T-helper 17 cell (primary cell): ENCODE measurements at places on chromosomes 5 and 9.

GRCh38 chr9:6024035-6024554, 8.7 kb upstream of the RANBP6 start:
- no peak for DNase-seq

DNA sequence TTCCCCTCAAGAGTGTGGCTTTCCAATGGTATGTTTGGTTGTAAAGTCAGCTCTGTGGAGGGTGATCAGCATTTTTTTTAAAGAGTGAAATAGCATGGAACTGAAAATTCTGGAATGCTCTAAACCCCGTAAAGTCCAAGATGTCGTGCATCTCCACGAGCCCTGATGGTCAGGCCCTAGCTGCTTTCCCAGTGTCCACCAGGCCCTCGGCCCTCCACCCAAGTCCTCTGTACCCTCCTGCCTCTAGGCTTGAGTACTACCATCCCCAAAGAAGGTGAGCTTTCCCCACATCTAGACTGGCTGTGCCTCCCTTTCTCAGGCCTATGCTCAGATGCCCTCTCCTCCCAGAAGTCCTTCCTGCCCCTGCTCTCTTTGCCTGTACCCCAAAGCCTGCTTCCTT, 280.3 kb downstream of the GADD45G start:
- no peak for DNase-seq

DNA sequence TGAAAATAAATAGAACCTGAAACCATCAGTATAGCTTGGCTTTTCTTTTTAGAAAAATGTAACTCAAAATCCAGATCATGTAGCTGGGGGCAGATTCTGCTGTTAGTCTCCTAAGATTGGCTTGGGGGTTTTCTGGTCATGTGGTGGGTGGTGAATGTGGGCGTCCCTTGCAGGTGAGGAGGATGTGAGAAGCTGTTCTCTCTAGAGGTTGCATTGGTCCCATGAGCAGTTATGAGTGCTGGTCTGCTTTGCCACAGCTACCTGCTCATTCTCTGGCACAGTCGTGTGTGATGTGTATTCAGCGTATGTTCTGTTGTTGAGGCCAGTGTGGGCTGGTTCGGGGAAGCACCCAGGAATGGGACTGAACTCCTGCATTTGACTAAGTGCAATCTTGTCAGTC, 466.8 kb downstream of the DIRAS2 start:
- DNase-seq, result no peak

- DNase-seq, result no peak
Observed at GRCh38 chr5:159640446-159640845, 275.8 kb upstream of the ADRA1B start.

DNA sequence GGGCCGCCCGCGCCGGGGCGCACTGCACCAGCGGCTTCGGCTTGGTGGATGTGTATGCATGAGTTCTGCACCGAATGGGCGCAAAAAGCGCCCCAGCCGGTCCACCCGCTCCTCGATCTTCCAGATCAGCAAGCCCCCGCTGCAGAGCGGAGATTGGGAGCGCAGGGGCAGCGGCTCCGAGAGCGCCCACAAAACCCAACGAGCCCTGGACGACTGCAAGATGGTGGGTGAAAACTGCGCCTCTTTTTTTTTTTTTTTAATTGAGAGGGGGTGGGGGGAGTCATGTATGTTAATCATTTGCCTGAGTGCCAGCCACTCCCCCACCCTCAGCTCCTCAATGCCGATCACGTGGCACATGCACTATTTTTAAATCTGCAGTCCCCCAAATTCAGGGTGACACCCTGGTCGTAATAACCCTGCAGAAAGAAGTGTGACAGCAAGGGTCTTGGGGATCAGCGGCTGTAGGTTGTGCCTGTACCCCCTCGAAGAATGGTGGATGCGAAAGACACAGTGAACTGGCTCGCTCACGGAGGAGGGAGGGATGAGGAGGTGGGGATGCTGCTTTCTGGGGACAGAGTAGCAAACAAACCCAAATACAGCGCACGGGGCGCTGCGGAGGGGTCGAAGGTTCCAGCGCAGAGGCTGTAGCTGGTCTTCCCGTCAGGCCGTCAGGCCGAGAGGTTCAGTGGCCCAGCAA, 900 bp downstream of the RGS7BP start:
- DNase-seq, result no peak

DNA sequence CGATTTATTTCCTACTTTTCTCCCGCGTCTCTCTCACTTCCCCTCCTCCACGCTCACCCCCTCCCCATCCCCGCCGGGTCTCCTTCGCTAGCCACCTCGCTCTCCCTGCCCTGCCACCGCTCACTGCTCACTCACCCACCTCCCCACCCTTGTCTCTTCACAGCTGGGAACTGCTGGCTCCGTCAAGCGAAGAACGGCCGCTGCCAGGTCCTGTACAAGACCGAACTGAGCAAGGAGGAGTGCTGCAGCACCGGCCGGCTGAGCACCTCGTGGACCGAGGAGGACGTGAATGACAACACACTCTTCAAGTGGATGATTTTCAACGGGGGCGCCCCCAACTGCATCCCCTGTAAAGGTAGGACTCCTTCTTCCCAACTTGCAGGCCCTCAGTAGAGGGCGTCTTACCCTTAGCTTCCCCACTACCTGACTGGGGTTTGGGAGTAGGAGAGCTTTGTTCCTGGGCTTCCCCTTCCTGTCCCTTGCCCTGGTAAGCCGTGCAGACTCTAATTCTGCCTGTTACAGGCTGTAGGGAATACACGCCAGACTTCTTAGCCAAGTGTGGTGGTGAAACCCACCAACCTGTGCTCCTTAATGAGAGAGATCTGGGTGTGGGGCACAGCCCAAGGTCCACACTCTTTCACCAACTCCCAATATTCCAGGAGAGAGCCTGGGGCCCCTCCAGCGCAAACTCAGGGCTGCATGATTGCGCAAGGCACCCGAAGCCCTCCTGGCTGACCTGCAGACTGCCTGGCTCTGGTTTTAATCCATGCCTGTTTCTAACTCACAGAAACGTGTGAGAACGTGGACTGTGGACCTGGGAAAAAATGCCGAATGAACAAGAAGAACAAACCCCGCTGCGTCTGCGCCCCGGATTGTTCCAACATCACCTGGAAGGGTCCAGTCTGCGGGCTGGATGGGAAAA, 2.5 kb downstream of the FST start:
- no peak for DNase-seq

GRCh38 chr9:130267930-130268329, 2.4 kb downstream of the HMCN2 start:
- DNase-seq, result no peak

DNA sequence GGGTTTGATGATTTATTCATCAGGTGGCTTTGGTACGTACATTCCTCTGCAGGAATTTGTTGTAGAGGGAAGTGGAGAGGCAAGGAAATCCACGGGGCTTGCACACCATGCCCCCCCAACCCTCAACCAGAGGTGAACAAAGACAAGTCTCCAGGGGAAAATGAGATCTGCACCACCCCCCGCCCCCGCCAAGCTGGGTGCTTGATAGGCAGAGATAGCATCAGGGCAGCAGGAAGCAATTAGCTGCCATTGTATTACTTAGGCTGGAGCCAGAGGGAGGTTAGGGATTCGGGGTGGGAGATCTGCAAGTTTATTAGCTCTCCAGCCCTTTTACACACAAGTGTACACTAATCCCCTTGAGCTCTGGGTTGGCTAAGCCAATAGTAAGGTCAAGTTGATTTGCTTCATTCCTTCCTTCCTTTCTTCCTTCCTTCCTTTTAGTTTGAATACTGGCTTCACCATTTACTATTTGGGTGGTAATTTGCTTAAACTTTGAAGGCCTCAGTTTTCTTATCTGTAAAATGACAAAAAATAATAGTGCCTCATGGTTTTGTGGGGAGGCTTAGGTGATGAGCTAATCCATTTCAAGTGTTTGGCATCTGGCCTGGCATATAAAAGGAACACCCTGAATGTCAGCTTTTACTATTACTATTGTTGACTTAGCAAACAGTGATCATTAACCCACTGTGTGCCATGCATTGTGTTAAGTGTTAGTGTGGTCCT, 34.1 kb downstream of the SPRY4 start:
- no peak for DNase-seq

DNA sequence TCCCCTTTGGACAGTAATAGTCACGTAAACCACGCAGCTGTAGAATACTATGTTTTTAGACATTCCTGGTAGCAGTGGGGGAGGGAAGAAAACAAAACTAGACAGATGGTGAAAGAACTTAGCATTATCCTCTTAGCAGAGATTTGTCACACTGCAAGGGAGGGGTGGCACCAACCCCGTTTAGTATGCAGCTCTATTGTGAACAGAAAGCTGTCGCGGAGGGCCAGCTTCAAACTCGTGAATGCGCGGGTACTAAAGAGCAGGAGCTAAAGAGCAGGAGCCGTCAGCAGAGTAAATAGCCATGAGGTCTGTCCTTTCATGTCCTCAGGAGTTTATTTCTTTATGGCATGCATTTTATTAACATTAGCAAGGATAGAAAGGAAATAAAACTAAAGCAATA, 141.9 kb upstream of the SLC12A2 start:
- no peak for DNase-seq

- no peak for DNase-seq
Observed at GRCh38 chr9:115672477-115673316, 480.9 kb upstream of the PAPPA start.

DNA sequence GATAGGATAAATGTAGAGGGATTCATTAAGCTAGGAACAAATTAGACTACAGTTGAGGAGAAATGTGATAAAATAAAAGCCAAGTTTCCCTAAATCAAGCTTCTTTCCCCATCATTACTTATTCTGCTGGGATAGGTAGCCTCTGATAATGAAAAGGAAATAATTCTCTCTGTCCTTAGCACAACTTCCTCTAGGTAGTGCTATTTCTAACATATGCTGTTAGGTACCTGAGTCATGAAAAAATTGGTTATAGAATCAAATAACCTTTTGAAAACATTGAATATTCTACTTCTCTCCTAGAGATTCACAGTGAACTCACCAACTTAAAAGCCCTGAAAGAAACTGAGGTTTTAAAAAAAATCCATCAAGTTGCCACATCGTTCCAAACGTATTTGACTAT, 1793.1 kb downstream of the EFNA5 start:
- no peak for DNase-seq

- DNase-seq, result no peak
Observed at GRCh38 chr5:162842727-162843126, 594.7 kb upstream of the CCNG1 start.

- DNase-seq, result no peak
Observed at GRCh38 chr5:106399391-106399790, 1271.3 kb downstream of the EFNA5 start.

- DNase-seq, result no peak
Observed at GRCh38 chr5:113614191-113614590, 100.7 kb downstream of the YTHDC2 start.

GRCh38 chr5:175772747-175773533, 98.4 kb upstream of the CPLX2 start:
- DNase-seq, result no peak

DNA sequence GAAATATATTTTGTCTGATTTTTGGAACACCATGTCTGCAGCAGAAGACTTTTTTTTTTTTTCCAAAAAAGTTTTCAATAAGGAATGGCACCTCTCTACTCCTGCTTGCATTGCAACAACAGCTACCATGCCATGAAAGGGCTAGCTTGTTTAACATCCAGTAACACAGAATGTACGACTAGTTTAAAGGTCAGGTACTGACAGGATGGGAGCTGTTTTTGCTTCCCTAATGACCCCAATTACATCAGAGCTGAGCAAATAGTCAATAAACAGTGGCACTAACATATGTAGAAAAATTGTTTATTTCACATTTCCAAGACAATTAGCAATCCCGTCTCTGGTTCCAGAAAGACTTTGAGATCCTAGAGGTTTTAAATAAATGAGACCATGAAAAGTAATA, 693.8 kb downstream of the NR2F1-AS1 start:
- DNase-seq, result no peak

DNA sequence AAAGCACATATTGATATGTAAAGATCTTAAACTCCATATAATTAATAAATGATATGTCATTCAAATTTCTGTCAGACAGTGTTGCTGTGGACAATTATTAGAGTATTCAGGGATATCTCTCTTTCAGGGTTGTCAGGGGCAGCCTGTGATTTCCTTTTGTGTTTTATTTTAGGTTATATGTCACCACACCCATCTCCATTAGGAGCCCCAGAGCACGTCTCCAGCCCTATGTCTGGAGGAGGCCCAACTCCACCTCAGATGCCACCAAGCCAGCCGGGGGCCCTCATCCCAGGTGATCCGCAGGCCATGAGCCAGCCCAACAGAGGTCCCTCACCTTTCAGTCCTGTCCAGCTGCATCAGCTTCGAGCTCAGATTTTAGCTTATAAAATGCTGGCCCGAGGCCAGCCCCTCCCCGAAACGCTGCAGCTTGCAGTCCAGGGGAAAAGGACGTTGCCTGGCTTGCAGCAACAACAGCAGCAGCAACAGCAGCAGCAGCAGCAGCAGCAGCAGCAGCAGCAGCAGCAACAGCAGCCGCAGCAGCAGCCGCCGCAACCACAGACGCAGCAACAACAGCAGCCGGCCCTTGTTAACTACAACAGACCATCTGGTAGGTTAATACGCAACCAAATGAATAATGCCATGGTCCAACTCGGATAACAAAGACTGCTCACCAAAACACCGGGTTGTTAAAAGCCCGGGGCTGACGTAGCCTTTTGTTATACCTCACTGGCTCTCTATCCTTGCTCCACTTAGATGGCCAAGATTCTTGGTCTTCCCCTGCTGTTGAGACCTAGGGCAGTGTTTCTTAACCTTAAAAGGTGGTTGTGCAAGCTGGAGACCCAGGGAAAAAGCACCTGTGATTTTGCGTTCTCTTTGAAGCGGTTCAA, 24.4 kb downstream of the SMARCA2 start:
- DNase-seq, result no peak

GRCh38 chr5:7261049-7261448, 134.9 kb upstream of the ADCY2 start:
- no peak for DNase-seq

GRCh38 chr9:109469646-109470358, 28.3 kb downstream of the PTPN3 start:
- DNase-seq, result peak; percentile 26

- no peak for DNase-seq
Observed at GRCh38 chr5:92505925-92506324, 1075.1 kb downstream of the NR2F1-AS1 start.

GRCh38 chr9:85009251-85009650, 339.7 kb downstream of the NTRK2 start:
- no peak for DNase-seq

GRCh38 chr9:31372799-31373587, 1011.5 kb upstream of the ACO1 start:
- DNase-seq, result no peak

GRCh38 chr9:124212381-124213050, 45.2 kb upstream of the NEK6 start:
- DNase-seq, result no peak

DNA sequence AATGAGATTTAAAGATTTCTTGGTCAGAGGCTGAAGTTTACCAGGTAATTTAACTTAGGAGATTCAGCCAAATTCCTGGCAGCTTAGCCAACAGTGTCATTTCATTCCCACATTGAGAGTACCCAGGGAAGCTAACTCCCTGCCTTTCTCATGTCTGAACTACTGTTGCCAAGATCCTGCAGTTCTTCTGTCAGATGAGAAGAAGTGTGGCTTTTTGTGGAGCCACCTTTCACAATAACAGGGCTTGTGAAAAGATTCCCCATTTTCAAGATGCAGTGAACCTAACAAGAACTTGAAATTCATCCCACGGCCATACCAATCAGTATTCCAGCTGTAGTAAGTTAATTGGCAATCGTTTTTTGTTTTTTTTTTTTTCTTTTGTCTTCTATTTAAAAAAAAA, 176.4 kb downstream of the XRCC4 start:
- DNase-seq, result no peak

GRCh38 chr5:35233121-35233520, 2.8 kb upstream of the PRLR start:
- DNase-seq, result no peak

- DNase-seq, result no peak
Observed at GRCh38 chr5:139651043-139651834, 3.1 kb downstream of the CXXC5 start.

- no peak for DNase-seq
Observed at GRCh38 chr9:95021166-95021886, 294.8 kb downstream of the AOPEP start.
